ENCODE measurements at places on chromosomes 6 and 20.
A peak's percentile ranks its signal among the peaks of the same experiment; 100 is the strongest.

- DNase-seq: peak; percentile 92
These were observed 44.1 kb upstream of the ID1 start for GRCh38 chr20:31560746-31561598.

DNA sequence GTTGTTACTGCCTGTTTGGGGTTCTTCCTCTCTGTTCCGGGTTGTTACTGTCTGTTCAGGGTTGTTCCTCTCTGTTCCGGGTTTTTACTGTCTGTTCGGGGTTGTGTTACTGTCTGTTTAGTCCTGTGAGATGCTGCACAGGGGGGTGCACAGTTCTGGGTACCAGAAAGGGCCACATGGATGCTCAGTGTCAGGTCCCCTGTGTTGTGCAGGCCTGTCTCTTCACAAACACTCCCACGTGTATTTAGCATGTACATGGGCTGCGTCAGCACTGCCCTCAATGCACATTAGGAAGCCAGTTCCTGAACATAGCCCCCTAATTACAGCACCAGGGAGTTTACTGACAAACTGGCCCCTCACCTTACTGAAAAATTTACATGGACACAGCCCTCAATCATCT, 118.5 kb downstream of the DLL1 start:
- DNase-seq: no peak

- DNase-seq: no peak
These were observed 213.0 kb upstream of the CDYL start for GRCh38 chr6:4563156-4563555.

GRCh38 chr6:164247106-164247505, 832.6 kb downstream of the QKI start:
- peak; percentile 24 for DNase-seq

GRCh38 chr6:137861550-137862337, 5.3 kb upstream of the TNFAIP3 start:
- no peak for DNase-seq

- DNase-seq: peak; percentile 8
These were observed 764 bp downstream of the ZNF292 start for GRCh38 chr6:87155842-87156815.

GRCh38 chr20:47295129-47295813, 61.2 kb downstream of the ZMYND8 start:
- DNase-seq: no peak

DNA sequence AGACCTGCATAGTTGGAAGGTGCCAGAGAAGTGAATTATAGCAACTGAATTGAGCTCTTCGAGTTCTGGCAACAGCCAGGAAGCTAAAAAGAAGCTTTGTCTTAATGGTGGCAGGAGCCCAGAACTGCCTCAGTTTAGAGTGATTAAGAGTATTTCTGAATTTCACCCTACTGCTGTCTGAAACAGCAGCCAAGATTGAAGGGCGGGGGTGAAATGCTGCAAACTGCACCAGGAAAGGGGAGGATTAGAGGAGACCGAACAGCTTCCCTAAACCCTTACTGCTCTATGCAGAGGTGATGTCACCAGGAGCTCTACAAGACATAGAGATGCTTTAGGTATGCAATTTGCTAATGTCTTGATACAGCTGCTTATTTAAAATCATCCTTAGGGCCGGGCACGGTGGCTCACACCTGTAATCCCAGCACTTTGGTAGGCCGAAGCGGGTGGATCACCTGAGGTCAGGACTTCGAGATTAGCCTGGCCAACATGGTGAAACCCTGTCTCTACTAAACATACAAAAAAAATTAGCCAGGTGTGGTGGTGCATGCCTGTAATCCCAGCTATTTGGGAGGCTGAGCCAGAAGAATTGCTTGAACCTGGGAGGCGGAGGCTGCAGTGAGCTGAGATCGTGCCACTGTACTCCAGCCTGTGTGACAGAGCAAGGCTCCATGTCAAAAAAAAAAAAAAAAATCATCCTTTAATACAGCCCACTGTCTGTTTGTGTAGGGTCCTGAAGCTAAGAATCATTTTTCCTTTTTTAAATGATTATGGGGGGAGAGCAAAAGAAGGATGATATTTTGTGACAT, 91.7 kb upstream of the IYD start:
- DNase-seq: no peak

GRCh38 chr20:62791301-62792181, 4.7 kb upstream of the MRGBP start:
- DNase-seq: no peak

DNA sequence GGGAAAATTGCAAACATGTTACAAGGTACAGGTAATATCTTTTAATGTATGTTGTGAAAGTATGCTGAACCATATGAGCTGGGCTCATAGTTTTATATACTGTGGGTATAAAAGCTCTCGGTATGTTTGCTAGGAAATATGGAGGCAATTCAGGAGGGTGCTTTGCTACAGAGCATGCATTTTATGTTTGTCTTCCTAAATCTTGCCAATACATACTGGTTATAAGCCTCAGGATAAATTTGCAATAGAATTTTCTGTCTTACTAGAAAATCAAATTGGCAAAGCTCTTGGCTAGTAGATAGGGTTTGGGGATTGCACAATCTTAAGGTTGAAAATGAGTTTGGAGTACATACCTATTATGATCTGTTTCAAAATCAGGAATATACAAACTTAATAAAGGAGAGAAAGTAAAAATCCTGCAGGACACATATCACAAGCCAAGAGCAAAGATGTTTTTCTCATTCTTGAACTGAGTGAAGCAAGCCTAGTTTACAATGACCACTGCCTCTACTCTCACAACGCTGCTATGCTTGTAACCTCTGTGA, 751.2 kb downstream of the HDGFL1 start:
- no peak for DNase-seq

- no peak for DNase-seq
These were observed 506.7 kb downstream of the PRKN start for GRCh38 chr6:162220876-162221275.

- DNase-seq: peak; percentile 78
These were observed 181.6 kb upstream of the ECI2 start for GRCh38 chr6:4316867-4317400.

GRCh38 chr6:10668126-10668917, 26.1 kb downstream of the C6orf52 start:
- no peak for DNase-seq

DNA sequence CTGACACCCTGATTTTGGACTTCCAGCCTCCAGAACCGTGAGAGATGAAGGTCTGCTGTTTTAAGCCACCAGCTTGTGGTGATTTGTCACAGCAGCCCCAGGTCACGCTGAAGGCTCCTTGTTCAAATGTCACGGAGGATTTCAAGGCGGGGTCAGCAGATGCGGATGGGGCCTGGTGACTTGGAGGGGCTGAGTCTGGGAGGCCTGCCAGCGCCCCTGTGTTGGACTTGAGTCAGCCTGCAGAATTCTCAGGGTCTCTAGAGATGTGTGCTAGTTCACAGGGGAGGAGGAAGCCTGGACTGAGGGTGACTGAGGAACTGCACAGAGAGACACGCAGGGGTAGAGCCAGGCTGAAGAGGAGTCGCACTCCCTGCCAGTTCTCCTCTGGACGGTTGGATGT, 19.5 kb upstream of the TAF4 start:
- DNase-seq: no peak

DNA sequence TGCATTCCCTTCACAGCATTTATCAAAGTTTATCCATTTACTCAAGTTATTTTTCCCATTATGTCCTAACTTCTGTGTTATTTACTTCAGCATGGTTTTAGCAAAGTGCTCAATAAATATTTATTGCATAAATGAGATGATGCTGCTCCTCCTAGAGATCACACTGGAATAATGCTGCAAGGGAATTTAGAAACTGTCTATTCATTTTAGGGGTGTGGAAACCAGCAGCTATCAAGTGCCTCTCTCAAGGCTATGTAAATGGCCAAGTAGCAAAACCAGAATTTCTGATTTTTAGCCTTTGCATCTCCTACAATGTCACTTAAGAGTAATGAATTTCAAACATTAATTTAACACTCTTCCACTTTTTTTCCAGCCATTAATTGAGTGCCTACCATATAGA, 316.2 kb downstream of the COL12A1 start:
- no peak for DNase-seq

- no peak for DNase-seq
These were observed 167.9 kb upstream of the CITED2 start for GRCh38 chr6:139542351-139542750.

GRCh38 chr20:61316346-61316745, 64.3 kb downstream of the CDH4 start:
- DNase-seq: no peak

GRCh38 chr6:56655249-56655648, 12.6 kb upstream of the DST start:
- DNase-seq: no peak

- no peak for DNase-seq
These were observed 23.7 kb downstream of the OVOL2 start for GRCh38 chr20:18034039-18034438.

GRCh38 chr6:113361014-113361645, 496.0 kb upstream of the MARCKS start:
- DNase-seq: no peak

DNA sequence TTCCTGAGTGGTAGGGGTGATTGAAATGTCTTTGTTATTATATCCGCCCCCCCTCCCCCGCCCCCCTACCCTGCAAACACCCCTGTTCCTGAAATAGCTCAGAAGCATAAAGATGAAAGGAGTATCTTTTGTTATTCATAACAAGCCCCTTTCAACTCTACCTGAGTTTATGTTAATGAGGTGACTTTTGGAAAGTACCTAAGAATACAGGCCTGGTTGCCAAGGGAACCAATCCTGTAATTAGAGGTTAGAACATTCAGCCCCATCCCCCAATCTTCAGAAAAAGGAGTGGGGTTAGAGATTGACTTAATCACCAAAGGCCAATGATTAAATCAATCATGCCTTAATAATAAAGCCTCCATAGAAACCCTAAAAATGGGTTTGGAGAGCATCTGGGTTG, 979.2 kb upstream of the GJE1 start:
- DNase-seq: no peak

DNA sequence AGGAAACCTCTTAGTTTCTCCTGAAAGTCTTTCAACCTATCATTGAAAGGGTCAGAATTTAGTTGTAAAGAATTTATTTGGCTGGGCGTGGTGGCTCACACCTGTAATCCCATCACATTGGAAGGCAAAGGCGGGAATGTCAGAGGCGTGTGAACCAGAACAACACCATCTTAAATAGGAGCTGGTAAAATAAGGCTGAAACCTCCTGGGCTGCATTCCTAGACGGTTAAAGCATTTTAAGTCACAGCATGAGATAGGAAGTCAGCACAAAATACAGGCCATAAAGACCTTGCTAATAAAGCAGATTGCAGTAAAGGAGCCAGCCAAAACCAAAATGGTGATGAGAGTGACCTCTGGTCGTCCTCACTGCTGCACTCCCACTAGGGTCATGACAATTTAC, 29.6 kb downstream of the OR2B2 start:
- no peak for DNase-seq

- no peak for DNase-seq
These were observed 159.7 kb downstream of the GMDS start for GRCh38 chr6:2085657-2086056.

GRCh38 chr6:39350723-39351505, 28.4 kb upstream of the KCNK16 start:
- DNase-seq: no peak

GRCh38 chr6:83113258-83113657, 45.8 kb downstream of the DOP1A start:
- no peak for DNase-seq

GRCh38 chr6:7540595-7540994, 876 bp upstream of the DSP start:
- no peak for DNase-seq

GRCh38 chr6:41470029-41470330, 76.2 kb upstream of the FOXP4 start:
- no peak for DNase-seq

GRCh38 chr20:55439070-55439469, 566.2 kb downstream of the CBLN4 start:
- no peak for DNase-seq

DNA sequence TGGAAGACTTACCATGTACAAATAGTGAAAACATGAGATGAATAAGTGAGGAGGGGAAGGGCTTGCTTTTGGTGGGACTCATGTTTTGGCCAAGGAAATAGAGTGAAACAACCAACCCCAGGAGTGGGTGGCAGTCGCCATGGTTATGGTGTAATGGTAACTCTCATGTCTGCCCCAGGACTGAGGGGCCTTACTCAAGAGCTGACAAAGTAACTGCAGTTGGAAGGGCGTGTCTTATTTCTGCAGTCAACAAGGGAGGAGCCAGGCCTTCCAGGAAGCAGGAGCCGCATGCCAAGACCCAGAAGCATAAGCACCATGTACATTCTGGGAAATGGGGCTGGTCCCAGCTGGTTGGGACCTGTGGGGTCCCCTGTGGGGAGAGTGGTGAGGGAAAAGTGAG, 108.5 kb downstream of the UNC5CL start:
- DNase-seq: no peak

- no peak for DNase-seq
These were observed 3.2 kb upstream of the NPBWR2 start for GRCh38 chr20:64110411-64111068.

GRCh38 chr6:52725535-52726192, 37.6 kb downstream of the GSTA2 start:
- DNase-seq: no peak

- no peak for DNase-seq
These were observed 34.2 kb upstream of the IRF4 start for GRCh38 chr6:357261-357790.

DNA sequence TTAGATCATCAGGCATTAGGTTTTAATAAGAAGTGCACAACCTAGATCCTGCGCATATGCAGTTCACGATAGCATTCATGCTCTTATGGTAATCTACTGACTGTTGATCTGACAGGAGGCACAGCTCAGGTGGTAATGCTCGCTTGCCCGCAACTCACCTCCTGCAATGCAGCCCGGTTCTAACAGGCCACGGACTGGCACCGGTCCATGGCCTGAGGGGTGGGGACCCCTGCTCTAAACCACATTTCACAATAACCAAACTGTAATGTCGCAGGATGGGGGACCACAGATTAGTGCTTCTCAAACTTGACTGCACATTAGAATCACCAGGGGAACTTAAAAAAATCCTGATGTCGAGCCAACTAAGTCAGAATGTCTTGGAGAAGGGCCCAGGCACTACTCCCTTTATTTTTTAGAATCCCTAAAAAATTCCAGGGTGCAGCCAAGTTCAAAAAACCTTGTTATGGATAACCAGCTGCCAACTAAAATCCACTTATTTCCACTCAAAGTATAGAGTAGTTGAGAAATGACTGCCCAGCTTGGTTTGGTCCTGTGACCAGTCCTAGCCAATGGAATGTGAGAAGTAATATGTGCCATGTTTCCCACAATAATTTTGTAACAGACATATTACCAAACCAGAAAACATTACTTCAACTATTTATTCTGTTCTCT, 3.1 kb downstream of the SHPRH start:
- peak; percentile 27 for DNase-seq

- no peak for DNase-seq
These were observed 251.6 kb downstream of the ERMARD start for GRCh38 chr6:170003027-170003426.

DNA sequence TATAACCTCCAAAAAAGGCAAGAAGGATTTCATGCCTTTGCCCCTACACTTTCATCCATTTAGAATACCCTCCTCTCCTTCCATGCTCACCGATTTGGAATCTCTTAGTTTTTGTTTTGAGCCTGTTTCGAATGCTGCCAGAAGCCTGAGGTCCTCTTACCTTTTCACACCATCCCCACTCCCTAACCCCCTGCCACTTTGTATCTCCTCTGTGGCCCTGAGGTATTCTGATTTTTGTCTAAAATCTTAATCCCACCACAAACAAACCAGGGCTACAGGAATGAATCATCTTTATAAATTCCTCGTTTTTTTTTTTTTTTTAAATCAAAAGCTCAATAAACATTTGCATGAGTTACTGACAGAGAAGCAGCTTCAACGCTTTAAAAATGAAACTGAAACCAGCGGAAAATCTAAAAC, 1.6 kb upstream of the RPS12 start:
- no peak for DNase-seq

GRCh38 chr20:21301940-21302663, 1.0 kb upstream of the XRN2 start:
- no peak for DNase-seq

All from GM04503 (cell line).